Prostate gland (tissue), 2 donors: ENCODE measurements at places on chromosomes 11 and 22. TPM values are rescaled to one million over a fixed set of nuclear protein-coding genes. Genes with fewer than 3 reads are reported as not detected.

DNA sequence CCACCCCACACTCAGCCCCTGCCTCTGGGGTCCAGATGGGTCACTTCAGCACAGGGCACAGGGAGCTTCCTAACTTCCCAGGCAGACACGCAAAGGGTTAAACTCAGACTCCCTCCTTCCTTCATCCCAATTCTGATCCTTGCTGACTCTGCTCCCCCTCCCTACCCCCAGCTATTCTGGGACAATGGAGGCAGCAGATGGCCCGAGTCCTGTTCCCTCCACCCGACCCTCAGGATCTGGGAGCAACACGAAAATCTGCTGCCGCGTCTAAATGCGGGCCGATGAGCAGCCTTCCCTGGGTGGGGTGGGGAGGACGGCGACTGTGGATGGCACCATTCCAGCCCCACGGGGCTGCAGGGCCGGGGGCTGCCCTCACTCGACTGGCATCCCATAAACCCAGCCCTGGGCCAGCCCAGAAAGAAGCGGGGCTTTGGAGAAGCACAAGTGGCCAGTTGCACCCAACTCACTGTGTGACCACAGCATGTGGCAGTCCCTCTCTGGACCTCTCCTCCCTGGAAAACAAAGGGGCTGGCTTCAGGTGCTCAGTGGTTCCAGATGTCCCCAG, 18.7 kb downstream of the MFNG start:
- DNase-seq = no peak

DNA sequence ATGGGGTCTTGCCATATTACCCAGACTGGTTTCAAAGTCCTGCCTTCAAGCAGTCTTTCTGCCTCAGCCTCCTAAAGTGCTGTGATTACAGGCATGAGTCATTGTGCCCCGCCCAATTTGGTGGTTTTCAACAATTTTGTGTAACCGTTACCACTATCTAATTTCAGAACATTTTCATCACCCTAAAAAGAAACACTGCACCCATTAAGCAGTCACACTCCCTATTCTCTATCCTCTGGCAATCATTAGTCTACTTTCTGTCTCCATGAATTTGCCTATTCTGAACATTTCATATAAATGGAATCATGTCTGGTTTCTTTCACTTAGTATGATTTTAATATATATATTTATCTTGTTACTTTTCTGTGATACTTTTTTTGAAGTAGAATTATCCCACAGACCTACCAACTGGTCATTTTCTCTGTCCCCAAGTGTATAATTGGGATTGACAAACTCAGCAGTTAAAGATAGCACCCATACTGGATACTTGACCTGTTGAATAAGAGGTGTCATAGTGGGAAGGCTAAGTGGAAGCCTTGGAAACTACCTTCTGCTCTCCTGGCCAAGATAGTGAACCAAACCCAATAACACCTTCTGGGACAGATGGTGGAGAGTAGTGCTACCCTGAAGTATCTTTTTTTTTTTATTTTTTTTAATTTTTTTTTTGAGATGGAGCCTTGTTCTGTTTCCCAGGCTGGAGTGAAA, 64.8 kb downstream of the STIM1 start:
- no peak for DNase-seq

DNA sequence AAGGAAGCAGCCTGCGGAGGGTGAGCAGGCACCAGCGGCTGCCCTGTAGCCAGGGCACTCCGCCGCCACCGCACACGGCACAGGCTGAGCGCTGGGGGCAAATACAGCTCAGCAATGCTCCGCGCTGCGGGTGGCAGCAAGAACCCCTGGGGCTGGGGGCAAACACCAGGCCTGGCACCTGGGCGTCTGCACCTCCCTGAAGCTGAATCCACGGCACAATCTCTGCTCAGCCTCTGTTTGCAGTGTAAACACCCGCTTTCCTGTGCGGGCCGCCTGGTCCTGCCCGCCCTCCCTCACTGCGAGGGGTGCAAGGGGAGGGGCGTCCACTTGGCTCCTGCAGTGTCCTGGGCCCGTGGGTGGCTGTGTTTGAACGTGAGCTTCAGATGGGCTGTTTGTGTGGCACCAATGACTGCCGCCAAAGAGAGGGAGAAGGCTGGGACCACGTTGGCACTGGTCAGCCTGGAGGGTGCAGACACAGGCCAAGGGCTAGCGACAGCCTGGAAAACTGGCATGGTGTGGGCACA, 14.8 kb upstream of the MPPED1 start:
- no peak for DNase-seq

- DNase-seq = no peak
Measured at GRCh38 chr11:122375687-122376399, 259.8 kb upstream of the BLID start.

DNA sequence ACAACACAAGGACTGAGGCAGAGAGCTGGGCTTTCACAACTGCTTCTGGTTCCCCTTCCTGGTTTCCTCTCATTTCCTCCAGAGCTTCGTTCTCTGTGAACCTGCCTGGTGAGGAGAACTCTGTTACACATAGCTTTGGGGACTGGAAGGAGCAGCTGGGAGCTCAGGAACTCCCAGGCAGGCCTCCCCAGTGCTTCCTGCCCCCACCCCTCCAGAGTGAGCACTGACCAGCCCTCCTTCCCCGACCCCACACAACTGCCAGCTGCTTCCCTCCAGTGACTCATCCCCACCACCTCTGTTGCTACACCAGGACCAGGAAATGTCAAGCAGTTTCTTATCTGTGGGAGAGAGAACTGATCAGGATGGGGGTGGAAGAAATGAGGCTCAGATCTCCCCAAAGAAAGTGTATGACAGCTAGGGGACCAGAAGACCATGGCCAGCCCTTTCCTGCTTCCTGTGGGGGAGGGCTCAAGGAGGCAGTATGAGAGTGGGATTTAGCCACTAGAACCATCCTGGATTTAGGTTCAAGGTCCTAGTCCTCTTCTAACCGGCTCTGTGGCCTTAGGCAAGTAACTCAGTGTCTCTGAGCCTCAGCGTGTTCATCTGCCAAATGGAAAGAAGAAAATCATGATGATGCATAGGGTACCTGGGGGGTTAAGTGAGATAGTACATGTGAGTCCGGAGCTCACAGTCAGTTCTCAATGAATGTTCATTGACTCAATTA, 4.5 kb upstream of the TP53I11 start:
- no peak for DNase-seq

DNA sequence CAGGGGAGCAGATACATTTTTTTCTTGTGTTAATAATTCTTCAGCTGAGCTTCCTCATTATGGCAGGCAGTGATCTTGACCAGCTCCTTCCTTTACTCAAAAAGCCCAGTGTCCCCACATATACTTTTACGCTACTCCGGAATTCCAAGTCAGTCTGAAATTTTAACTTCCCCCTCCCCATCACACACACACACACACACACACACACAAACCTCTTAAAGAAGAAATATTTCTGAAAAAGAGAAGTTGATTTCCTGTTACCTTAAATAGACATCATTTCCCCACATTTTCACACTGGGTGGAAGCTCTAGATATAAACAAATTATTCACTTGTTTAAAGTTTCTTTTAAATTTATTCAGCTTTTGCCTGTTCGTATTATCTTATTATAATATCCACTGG, 113.9 kb downstream of the DBX1 start:
- DNase-seq = no peak

DNA sequence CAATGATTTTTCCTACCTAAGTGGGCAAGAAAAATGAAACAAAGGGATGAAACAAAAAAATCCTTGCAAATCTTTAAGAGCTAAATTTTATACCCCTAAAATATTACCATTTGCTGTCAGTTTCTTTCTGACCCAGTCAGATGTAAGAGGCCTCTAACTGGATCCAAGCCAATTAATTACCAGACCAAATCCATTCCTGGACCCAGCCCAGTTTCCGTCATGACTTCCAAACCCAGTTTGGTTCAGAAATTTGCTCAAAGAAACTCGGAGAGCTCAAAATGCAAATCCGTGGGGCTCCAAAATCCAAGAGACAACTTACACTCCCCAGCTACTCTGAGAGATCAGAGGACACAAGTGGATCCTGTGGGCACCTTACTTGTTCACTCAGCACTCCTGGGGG, 46.8 kb downstream of the TRIM44 start:
- no peak for DNase-seq

DNA sequence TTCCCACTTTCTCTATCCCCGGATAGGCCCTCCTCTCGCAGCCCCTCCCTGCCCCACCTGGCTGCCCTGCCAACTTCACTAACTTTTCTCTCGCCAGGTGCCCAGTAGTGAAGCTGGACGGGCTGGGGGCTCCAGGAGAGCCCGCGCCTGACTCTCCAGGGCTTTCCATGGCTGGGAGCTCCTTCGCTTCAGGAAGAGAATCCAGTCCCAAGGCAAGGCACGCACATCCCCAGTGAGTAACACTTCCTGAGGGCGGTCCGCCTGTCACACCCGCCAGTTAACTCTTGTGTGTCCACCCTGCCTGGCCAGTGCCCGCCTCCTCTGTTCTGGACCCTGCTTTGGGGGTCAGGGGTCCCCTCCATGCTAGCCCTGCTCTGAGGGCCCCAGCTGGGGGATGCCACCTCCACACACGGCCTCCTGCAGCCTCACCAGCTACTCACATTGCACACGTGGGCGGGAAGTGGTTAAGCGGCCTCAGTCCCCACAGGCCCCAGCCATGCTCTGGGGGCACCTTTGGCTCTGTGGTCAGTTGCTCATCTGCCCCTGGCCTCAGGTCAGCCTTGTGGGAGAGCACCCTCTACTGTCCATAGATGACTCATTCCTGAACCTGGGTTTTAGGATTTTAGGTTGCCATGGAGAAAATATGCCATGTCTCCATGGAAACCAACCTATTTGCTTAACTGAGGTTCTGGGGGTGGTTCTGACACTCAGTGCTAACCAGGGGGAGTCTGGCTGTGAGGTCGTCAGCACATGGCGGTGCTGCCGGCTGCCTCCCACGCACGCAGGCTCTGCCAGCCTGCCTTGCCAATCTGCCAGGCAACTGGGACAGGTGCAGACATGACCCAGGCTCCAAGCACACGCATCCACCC, at the start of gene RIN1:
RIN1 (minus strand) TSS at position 201 of the 869 bp plus-strand sequence; CDS start at position 169, 32 bp downstream.
- DNase-seq = no peak

The ST13 gene
- total RNA-seq = 205 TPM

The C11orf21 gene
- total RNA-seq = not detected

The SLC37A2 gene
- total RNA-seq = 13.3 TPM
